Stromal cell of bone marrow (primary cell): ENCODE measurements at places on chromosomes 12 and 14.

GRCh38 chr14:33940561-33941011 lies 10.3 kb downstream of the EGLN3 start:
- DNase-seq = no peak

- DNase-seq = no peak
Observed at GRCh38 chr14:34181338-34181737, 230.5 kb upstream of the EGLN3 start.

- peak; percentile 78 for DNase-seq
Observed at GRCh38 chr14:60085085-60085484, 6.6 kb upstream of the PCNX4 start.

GRCh38 chr12:91332302-91332701 lies 149.7 kb upstream of the DCN start:
- no peak for DNase-seq

GRCh38 chr12:130715998-130716968 lies at the start of gene RIMBP2:
Gene RIMBP2 (minus strand): TSS chr12:130716299. CDS start chr12:130479013, 237,286 bp downstream.
- DNase-seq = no peak

DNA sequence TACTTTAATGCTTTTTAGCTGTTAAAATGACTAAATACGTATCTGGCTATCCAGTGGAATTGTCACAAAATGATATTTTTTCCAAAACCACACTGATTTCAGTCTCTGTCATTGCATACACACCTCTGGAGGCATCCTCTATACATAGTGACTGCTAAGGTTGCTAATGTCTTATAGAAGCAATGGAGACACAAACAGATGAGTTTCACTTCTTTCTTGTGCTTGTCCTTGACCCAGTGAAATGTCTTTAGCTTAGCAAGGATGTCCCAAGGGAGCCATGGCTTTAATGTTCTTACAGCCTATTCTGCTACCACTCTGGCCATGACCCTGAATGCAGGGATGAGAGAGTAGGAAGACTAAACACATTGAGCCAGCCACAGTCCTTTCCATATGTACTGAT lies 90.3 kb downstream of the TPH2 start:
- DNase-seq = no peak

GRCh38 chr14:86646696-86647690 lies 1117.0 kb downstream of the FLRT2 start:
- no peak for DNase-seq

DNA sequence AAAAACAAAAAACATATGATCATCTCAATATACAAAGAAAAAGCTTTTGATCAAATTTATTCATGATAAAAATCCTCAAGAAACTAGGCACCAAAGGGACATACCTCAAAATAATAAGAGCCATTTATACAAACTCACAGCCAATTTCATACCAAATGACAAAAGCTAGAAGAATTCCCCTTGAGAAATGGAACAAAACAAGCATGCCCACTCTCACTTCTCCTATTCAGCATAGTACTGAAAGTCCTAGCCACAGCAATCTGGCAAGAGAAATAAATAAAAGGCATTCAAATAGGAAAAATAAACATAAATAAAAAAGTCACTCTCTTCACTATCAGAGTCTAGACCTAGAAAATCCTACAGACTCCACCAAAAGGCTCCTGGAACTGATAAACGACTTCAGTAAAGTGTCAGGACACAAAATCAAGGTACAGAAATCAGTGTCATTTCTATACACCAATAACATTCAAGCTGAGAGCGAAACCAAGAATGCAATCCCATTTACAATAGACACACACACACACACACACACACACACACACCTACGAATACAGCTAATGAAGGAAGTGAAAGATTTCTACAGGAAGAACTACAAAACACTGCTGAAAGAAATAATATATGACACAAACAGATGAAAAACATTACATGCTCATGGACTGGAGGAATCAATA lies 1486.2 kb upstream of the SEL1L start:
- no peak for DNase-seq

GRCh38 chr14:99035712-99036610 lies 236.0 kb downstream of the BCL11B start:
- DNase-seq = peak; percentile 93

DNA sequence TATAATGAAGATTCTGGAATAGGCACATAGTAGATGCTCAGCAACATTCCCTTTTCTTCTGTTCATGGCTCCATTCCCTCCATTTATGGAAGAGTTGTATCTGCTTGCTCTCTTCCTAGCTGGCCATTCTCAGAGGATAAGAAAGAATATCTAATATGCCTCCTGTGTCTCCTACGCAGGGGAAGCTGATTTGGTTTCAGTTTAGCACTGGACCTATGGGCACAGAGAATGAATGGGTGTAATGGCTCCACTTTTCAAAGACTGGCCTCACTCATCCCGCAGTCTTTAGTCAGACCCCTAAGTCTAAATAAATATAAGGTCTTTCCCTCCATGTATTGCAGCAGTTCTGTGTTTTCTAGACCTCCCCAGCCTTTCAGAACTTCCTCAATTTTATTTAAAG lies 2.0 kb downstream of the PKP2 start:
- no peak for DNase-seq
